ENCODE measurements at places on chromosomes 3 and 15. TPM values are rescaled to one million over a fixed set of nuclear protein-coding genes. Genes with fewer than 3 reads are reported as not detected.

The ACKR4 gene
- not detected for polyA plus RNA-seq

The PIERCE2 gene
- 3.3 TPM for polyA plus RNA-seq

The PEAK1 gene
- polyA plus RNA-seq, result 9.1 TPM

DNA sequence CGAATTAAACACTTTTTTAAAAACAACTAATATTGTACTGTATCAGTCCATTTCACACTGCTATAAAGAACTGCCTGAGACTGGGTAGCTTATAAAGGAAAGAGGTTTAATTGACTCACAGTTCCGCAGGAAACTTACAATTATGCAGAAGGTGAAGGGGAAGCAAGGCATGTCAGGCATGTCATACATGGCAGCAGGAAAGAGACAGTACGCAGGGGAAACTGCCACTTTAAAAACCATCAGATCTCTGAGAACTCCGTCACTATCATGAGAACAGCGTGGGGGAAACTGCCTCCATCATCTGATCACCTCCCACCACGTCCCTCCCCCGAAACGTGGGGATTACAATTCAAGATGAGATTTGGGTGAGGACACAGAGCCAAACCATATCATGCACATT lies 162.8 kb upstream of the TPM1 start:
- no peak for DNase-seq

DNA sequence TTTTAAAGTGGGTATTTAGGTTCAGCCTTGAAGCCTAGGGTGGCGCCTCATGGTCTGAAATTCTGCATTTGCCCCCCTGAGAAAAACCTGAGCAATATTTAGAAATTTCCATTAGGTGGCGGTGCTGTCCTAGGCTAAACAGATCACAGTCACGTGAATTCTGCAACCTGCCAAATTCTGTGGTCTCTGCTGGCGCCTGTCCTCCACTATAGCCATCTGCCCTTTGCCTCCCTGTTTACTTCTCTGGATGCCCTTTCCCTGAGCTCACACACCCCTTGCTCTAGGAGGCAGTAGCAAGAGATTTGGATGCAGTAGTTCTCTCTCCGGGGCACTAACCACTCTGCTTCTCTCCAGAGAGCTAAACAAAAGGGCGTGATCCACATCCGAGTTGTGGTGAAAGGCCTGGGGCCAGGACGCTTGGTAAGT lies 9.1 kb downstream of the MRPS11 start:
- peak; percentile 68 for DNase-seq

DNA sequence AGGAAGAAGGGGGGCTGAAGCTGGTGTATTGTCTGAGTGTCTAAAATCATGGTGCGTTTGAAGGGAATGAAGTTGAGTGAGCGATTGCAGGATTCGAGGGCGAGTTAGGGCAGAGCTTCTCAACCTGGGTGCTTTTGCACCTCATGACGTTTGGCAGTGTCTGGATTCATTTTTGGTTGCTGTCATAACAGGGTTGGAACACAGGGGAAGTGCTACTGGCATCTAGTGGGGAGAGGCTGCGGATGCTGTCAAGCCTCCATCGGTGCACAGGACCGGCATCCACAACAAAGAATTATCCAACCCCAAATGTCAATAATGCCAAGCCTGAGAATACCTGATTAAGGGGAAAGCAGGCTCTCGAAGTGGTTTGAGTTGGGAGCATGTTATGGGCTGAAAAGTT lies 120.0 kb downstream of the SLCO3A1 start:
- no peak for DNase-seq

DNA sequence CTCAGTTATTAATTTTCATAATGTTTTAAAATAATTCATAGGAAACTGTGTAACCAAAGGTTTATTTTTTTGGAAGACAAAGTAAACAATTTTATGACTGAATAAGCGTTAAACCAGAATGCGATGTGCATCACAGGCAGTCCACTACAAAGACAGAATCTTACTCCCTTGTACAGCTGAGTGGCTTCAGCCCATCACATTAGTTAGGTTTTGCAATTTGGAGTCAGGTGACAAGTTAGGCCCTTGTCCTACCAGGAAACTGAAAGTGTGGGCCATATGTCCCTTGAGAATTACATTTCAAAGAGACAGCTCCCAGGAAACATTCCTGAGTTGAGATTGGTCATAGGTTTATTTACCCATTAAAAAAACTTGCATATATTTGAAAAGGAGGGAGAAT lies 156.3 kb downstream of the MEX3B start:
- DNase-seq, result no peak

DNA sequence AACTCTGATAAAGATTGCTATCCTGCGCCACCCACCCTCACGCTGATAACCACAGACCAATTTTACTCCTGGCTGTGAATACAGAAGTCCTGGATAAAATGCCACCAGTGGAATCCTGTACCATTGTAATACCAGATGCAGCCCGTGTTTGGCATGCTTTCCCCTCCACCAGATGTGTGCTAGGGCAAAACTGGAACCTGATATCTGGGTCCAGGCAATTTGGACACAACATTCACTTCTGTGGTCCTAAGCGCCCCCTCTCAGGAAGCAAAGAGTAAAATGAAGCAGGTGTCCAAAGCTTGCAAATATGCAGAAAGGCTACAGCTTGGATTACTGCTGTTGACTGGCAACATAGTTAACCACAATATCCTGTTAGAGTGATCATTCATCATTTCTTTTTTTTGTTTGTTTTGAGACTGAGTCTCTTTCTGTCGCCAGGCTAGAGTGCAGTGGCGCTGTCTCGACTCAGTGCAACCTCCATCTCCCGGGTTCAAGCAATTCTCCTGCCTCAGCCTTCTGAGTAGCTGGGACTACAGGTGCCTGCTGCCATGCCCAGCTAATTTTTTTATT lies 32.8 kb downstream of the LOXL1 start:
- no peak for DNase-seq

DNA sequence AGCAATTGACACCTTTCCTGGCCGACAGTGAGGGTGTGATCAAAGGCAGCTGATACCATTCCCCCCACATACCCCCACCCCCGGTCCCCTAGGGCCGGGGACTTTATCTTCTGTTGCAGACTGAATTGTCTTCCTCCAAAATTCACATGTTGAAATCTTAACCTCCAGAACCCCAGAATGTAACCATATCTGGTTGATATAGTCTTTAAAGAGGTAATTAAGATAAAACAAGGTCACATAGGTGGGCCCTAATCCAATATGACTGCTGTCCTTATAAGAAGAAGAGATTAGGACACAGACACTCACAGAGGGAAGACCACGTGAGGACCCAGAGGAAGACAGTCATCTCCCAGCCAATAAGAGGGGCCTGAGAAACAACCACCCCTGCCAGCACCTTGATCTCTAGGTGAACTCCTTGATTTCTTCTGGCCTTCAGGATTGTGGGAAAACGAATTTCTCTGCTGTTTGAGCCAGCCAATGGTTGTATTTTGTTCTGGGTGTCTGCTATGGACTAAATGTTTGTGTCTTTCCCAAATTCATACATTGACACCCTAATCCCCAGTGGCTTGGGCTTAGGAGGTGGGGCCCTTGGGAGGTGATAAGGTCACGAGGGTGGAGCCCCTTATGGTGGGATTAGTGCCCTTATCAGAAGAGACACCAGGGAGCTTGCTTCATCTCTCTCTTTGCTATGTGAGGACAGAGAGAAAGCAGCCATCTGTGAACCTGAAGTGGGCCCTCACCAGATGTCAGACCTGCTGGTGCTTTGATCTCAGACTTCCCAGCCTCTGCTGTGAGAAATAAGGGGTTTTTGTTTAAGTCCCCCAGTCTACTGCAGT lies 144.0 kb downstream of the CHSY1 start:
- no peak for DNase-seq

- DNase-seq, result peak; percentile 39
These were observed 285.0 kb downstream of the SQOR start for GRCh38 chr15:45919806-45920205.

GRCh38 chr3:97949743-97950142 lies 22.5 kb downstream of the RIOX2 start:
- no peak for DNase-seq

DNA sequence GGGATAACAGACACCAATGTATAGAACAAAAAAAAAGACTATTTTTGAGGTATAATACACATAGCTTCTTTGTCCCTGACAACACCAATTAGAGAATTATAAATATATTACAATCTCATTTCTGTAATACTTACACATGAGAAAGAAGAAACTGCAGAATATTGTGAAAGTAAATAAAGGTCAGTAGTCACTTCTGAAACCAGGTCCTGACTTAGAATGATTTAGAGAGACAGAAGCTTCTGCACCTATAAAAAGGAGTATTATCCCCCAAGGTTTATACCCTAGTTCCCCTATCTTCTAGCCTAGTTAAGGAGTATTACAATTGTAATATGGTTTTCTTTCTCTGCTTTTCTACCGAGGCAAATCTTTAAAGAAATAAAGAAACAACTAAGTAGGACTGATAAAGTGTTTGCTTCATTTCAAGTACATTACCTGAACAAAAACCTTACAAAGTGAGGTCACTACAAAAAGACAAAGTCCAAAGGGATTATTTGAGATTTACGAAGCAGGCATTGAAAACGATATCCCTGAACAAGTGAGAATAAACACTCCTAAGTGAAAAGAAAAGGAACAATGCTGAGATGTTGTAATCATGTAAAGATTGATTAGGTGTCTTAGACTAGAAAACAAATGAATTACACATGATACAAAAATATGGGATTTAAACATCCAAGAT lies 103.0 kb downstream of the GBE1 start:
- no peak for DNase-seq

GRCh38 chr3:150759319-150759718 lies 3.6 kb downstream of the SIAH2 start:
- DNase-seq, result no peak

Measured in A549 (cell line).